ENCODE measurements at places on chromosomes 4 and X.

DNA sequence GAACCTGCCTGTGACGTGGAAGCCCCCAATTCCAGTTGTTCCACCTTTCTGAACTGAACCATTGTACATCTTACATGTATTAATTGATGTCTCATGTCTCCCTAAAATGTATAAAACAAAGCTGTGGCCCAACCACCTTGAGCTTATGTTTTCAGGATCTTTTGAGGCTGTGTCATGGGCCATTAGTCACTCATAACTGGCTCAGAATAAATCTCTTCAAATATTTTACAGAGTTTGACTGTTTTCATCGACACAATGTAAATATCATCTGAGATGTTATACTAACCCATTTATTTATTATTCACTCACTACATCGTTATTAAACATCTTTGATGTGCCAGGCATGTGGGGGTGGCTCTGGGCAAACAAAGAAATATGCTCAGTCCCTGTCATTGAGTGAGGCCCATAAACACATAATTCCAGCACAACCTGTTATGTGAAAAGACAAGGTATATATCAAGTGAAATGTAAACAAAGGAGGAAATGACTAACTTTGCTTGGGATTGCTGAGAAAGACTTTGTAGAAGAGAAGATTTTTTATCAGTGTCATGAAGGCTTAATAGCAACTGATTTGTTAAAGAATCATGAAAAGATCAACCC lies 34.5 kb upstream of the PPM1K start:
- DNase-seq: no peak

- DNase-seq: no peak
Measured at GRCh38 chr4:169649545-169650226, 29.3 kb downstream of the CLCN3 start.

DNA sequence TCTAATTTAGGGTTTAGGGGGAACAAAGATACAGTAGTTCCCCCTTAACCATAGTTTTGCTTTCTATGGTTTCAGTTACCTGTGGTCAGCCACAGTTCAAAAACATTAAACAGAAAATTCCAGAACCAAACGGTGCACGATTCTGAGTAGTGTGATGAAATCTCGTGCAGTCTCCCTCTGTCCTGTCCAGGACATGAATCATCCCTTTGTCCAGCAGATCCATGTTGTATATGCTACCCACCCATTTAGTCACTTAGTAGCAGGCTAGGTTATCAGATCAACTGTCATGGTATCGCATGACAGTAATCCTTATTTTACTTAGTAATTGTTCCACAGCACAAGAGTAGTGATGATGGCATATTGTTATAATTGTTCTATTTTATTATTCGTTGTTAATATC lies 556.1 kb downstream of the IL1RAPL1 start:
- no peak for DNase-seq

DNA sequence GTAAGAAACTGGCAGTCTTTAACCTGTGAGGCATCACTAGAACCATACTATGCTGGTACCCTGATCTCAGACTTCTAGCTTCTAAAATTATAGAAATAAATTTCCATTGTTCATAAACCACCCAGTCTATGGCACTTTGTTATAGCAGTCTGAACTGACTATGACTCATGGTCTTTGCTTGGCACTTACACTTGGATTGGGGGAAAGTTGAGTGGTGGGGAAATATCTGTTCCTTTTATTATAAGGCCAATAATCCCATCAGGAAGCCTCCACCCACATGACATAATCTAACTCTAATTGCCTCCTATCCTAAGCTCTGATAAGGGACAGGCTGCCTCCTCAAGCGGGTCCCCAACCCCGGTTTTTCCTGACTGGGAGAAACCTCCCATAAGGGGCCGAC lies 61.4 kb upstream of the PACRGL start:
- DNase-seq: no peak

GRCh38 chrX:119105826-119106225 lies 21.8 kb downstream of the KIAA1210 start:
- DNase-seq: no peak

DNA sequence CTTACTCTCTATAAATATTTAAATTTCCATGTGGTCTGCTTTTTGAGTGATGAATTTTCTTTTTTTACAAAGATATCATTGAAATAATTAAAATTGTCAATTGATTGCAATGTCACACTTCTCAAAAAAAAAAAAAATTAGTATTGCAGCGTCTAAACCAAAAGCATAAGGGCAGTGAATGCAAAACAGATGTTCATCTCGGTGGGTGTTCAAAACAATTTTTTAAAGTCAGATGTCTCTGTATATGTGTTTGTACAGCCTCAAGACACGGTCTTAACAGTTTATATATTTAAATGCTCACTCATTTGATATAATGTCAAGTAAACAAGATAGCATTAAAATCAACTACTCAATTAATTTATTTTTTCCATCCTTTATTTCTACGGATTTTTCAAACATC lies 52.3 kb downstream of the PALLD start:
- no peak for DNase-seq

GRCh38 chrX:150599226-150599625 lies 30.8 kb downstream of the MTM1 start:
- DNase-seq: no peak

GRCh38 chrX:111447298-111447697 lies 35.3 kb upstream of the DCX start:
- no peak for DNase-seq

- no peak for DNase-seq
Measured at GRCh38 chr4:98939892-98940298, 11.0 kb upstream of the EIF4E start.

GRCh38 chr4:143399113-143399949 lies 62.7 kb downstream of the GAB1 start:
- DNase-seq: no peak

DNA sequence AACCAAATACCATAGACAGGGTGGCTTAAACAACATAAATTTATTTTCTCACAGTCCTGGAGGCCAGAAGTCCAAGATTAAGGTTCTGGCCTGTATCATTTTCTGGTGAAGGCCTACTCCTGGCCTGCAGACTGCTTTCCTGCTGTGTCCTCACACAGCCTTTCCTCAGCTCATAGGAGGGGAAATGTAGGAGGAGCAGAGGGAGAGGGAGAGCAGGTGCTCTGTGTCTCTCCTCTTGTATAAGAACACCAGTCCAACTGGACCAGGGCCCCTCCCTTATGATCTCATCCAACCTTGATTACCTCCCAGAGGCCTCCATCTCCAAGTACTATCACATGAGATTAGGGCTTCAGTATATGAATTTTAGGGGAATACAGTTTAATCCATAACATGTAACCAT lies 34.3 kb downstream of the RAPGEF2 start:
- no peak for DNase-seq

GRCh38 chr4:144174401-144175067 lies 34.0 kb upstream of the GYPA start:
- peak; percentile 13 for DNase-seq

DNA sequence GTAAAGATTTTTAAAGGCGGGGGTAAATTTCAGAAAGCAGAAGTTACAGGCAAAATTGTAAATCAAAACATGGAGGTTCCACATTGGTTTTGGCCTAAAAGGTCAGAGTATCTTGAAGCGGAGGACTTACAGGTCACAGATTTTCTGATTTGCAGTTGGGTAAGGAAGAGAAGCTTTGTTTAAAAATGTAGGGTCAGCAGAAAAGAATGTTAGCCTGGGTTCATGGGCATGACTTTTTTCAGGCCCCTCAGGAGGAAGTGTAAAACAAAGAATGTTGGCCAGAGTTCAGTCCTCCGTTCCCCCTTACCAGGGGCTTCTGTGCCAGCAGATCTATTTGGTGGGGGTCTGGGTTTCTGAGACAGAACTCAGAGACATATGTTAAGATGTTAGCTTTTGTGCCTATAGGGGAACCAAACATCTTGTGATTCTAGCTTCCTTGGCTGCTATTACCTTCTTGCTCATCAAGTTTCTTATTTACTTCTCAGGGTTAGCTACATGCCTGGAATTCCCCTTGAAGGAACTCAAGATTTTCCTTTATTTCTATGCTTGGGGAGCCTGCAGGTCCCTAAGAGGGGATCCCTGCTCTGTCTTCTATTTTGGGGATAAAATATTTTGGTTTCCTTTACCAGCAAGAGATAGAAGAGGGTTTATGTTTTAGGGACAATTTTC lies 160.3 kb downstream of the ANK2 start:
- DNase-seq: no peak

DNA sequence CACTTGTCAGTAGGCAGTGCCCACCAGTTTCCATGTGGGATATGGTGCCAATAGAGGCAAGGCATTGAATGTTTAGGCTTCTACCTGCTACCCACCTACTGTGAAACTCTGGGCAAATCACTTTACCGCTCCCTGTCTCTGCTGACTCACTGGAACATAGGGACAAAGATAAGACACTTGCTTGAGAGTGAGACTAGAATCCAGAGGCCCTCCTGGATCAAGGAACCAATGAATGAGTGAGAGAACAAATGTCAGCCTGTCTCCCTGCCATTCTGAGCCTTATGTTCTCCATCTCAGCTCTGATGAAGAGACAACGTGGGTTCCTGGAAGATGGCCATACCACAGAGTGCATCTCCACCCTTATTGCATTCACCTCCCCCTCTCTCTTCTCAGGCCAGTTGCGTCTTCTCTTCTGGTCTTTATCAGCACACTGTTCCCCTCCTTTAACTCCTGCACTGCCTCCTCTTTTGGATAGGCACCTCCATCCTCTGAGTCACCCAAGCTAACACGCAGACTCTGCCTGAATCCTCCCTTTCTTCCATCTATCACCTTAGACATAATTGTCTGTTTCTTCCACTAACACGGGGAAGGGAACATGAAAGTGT lies 15.4 kb upstream of the PRRG3 start:
- DNase-seq: no peak

DNA sequence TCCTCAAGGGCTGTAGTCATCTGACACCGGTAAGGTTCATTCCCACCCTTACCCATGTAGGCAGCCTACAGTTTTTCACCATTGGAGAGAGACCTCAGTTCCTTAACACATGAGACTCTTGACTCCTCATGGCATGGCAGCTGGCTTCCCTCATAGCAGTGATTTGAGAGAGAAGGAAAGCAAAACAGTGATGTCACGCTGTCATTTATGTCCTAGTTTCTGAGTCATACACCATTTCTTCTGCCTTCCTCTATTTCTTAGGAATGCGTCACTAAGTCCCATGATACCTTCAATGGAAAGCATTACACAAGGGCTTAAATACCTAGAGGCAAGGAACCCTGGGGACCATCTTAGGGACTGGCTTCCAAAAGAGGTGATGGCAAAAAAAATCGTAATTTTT lies 226.1 kb downstream of the SPCS3 start:
- DNase-seq: no peak

GRCh38 chr4:5391492-5391891 lies 316.9 kb downstream of the EVC2 start:
- DNase-seq: no peak

- no peak for DNase-seq
Measured at GRCh38 chr4:73603854-73604584, 16.2 kb downstream of the RASSF6 start.

DNA sequence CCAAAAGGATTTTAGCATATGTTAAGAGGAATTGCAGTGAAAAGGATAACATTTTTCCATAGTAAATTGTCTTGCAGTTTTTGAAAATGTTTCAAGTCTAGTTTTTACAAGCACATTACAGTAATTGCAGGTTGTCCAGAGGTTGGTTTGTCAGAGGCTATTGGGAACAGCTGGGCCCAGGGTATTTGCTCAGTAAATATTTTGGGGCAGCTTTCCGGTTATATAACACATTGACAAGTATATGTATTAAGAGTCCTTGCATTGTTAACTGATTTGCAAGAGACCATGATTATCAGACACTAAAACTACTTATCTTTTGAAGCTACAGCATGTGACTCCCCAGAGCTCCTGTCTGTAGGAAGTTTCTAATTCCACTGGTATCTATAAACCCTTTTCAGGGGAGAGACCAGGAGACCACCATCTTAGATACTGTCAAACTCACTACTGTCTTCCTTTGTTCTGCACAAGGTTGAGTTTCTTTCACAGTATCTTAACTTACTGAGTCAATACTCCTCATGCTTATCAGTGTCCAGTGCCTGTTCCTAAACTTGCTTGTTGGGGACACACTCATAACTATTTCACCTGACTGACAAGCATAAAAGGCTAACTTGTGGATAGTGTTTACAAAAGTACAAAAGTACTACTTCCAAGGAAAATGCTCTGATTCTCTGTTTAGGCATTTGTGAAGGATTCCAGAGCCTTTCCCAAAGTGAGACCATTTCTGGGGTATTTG lies 18.9 kb upstream of the RGN start:
- no peak for DNase-seq

GRCh38 chr4:141898346-141898745 lies 262.0 kb downstream of the IL15 start:
- no peak for DNase-seq

- DNase-seq: peak; percentile 38
Measured at GRCh38 chrX:24870143-24870542, 145.6 kb downstream of the ARX start.

DNA sequence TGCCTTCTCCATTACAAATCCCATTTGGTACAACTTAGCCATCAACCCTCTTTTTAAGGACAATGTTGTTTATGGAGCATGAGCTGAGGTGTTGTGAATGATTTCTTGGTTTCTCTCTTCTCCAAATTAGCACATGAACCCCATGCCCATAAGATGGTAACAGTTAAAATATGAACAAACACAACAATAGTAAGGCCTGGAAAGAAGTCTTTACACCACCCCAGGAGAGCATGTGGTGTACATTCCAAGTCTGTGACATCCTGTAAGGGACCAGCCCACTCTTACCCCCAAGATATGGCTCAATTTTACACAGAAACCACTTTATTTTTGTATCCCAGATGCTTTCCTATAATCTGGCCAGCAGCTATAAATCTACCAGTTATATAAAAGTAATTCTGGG lies 226.1 kb downstream of the COX18 start:
- DNase-seq: no peak

- DNase-seq: no peak
Measured at GRCh38 chrX:2242326-2242725, 258.4 kb downstream of the DHRSX start.

DNA sequence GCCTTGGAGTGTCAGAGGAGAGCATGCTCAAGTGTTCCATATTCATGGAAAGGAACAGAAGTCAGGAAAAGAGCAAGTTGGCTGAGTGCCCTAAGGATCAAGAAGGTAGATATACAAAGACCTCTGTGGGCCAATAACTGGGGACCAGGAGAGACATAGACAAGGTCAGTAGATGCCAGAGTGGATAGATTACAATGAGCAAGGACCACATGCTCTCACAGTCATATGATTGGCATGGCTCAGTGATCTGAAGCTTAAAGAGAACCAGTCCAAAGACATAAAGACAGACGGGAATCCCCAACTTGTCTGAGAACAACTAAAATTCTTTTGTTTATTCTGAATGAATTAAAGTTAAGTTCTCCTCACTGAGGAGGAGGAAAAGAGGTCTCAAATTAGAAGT lies 289.7 kb downstream of the HS3ST1 start:
- DNase-seq: no peak

GRCh38 chr4:150123087-150123486 lies 44.8 kb downstream of the DCLK2 start:
- DNase-seq: no peak

- DNase-seq: no peak
Measured at GRCh38 chr4:40918330-40918729, 168.6 kb downstream of the NSUN7 start.

GRCh38 chrX:134551376-134552048 lies 91.5 kb downstream of the HPRT1 start:
- no peak for DNase-seq
